ENCODE measurements at places on chromosomes 4 and X.

GRCh38 chr4:40152637-40153036 is 44.2 kb upstream of the RHOH start:
- DNase-seq = no peak

GRCh38 chr4:102774254-102774653 is 13.5 kb upstream of the MANBA start:
- no peak for DNase-seq

GRCh38 chr4:102610007-102610406 is 108.8 kb downstream of the NFKB1 start:
- DNase-seq = no peak

- DNase-seq = no peak
Observed at GRCh38 chrX:97984641-97985040, 1100.9 kb downstream of the RPA4 start.

- DNase-seq = no peak
Observed at GRCh38 chr4:56321251-56321650, 66.0 kb downstream of the AASDH start.

DNA sequence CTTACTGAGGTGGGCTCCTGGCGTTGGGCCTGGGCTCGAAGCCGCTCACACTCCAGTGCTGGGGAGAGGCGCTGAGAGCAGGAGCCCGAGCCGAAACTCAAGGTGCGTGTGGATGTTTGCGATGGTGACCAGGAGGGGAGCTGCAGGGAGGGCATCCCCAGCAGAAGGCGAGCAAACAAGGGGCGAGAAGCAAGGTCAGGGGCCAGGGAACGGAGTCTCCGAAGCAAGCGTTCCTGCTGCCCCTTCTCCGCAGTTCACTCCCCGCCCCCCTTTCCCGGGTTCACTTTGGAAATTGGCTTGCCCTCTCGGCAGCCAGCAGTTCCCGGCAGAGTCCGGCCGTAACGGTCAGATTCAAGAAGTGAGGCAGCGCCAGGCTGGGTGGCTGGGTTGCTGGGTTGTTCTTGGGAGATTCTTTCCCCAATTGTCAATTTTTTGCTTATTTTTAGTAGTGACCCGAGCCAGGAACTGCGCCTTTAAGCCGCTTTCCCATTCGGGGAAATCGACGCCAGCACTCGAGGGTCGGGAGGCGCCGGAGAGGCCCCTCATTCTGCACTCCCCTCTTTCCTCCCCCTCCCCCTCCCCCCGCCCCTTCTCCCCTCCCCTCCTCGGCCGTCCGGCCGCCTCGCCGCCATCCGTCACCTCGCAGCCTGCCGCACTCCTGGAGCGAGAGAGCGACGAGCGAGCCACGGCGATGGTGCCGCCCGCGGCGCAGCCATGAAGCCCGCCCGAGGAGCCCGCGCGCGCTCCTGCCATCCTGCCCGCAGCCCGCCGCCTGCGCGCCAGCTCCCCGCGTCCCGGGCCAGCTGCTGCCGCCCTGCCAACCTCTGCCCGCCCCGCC is at the start of gene FRMPD3:
Gene FRMPD3 (plus strand): TSS at position 655 of the 838 bp plus-strand sequence. CDS start 76,937 bp downstream, outside the sequence.
- no peak for DNase-seq

DNA sequence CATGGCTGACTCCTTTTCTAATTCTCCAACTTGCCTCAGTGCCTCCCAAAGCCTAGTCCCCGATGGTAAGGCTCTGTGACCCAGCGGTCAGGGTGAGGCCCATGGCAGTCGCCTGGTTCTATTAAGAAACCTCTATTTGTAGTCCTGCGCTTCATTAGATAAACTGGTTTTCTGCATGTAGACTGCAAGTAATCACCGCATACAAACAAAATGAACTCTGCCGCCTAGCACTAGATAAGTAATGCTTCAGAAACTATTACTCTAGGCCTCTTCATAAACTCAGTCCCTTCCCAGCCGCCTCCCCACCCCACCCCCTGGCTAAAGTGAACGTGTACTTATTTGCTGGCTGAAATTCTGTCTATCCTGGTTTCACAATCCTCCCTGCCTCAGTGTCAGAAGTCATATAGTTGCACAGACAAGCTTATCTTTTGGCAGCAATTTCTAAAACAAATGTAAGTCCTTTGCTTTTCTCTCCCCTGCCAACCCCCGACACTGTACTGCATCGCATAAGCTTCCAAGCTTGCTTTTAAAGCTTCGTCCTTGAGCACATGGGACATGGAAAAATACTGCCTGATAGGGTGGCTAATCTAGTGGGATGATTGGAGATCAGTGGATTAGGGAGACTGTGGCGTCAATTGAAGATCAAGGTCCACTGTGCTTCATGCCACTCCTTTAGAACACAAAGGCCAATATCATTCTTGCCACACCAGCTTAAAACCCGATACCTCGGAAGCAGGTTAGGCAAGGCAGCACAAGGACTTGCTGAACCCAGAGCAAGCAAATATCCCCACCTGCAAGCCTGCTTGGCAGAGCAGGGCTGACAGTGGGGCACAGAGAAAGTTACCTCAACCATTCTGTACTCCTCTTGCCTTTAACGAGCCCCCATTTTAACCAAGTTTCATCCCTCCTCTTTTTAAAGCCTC is 125.8 kb downstream of the IRF2 start:
- DNase-seq = no peak

DNA sequence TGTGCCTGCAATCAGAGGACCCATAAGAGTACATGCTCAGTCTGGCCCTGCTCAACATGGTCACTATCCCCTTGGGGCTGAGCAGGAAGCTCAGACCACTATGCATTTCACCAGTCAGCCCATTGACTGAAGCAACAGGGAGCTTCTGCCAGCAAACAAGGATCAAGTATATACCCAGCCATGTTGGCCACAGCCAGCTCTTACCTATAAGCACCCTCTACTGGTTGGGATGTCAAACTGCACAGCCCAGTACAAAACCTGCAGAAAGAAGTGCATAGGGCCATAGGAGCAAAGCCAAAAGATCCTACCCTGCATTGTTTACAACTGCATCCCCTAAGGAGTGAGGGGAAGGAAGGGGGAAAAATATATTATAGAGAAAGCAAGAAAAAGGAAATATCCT is 214.4 kb upstream of the CPEB2 start:
- DNase-seq = peak; percentile 12

GRCh38 chr4:15976456-15977447 is 13.8 kb upstream of the FGFBP2 start:
- DNase-seq = no peak

GRCh38 chr4:40739347-40739746 is 10.4 kb upstream of the NSUN7 start:
- no peak for DNase-seq

DNA sequence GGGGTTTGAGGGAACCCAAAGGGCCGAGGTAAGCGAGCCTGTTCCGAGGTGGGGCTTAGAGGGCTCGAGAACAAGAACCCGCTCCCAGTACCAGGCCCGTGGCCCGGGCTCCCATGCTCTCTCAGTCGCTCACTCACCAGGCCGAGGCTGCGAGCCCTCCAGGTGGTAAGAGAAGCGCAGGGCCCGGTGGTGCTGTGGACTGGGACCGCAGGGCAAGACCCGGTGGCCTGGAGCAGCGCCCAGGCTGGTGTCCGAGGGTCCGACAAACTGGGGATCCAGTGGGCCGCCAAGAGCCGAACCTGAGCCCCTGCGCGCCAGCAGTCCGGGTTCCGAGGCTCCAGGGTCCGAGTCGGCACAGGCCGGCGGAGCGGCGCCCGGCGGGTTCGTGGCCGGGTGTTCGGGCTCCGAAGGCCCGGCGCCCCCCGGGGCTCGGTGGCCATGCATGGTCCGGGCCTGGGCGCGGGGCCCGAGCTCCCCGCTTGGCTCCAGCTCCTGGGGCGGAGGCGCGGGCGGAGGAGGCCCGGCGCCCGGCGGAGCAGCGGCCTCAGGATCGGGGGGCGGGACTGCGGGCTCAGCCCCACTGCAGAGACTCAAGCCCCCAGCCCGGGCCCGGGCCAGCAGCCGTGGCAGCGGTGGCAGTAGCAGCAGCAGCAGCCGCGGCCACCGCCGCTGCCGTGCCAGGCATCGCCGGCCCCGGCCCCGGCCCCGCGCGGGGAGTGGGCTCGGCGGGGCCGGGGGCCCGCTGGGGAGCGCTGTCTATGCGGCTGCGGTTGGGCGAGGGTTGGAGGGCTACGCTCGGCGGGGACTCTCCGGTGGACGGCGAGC is 833 bp downstream of the FGD1 start:
- no peak for DNase-seq

GRCh38 chrX:153948847-153949805 is 4.7 kb upstream of the RENBP start:
- no peak for DNase-seq

GRCh38 chr4:26281881-26282280 is 38.9 kb upstream of the RBPJ start:
- no peak for DNase-seq

DNA sequence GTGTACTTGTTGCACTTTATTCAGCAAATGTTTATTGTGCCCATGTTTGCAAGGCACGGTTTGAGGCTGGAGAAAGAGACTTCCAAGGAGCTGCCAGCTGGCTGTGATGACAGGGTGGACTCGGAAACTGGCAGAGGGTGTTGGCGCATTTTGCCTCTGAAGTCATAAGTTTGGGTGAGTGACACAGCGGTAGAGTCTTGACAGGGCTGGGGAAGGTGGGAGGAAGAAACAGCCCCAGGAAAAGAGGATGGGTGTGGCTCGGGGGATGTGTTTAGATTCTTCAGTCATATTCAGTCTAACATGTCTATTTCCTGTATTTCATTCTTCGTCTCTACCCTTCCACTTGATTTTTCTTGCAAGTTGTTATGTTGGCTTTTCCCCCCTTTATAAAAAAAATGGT is 77.0 kb upstream of the STOX2 start:
- no peak for DNase-seq

GRCh38 chr4:74942918-74943253 is 10.0 kb downstream of the PARM1 start:
- DNase-seq = no peak

DNA sequence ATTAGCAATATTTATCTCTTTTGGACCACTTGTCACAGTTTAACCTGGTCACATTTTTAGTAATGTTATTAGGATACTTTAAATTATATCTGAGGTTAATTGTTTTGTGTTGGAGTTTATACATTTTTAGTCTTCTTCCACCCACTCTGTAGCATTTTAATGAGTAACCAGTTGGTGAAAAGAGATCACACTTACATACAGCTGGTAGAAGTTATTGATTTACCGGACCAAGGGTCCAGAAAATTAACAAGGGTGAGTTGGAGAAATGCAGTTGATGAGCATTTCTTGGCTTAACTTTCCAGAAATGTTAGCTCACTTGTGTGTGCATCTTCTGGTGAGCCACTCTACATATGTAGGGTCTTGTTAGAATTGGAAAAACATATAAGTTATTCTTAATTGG is 219.6 kb downstream of the GRXCR1 start:
- no peak for DNase-seq

GRCh38 chrX:153517423-153517822 is at the start of gene ATP2B3:
Gene ATP2B3, plus strand, starts transcription at chrX:153517642. Its CDS starts 18,606 bp downstream, at chrX:153536248.
- no peak for DNase-seq

- DNase-seq = no peak
Observed at GRCh38 chrX:79515529-79515928, 148.4 kb upstream of the ITM2A start.

DNA sequence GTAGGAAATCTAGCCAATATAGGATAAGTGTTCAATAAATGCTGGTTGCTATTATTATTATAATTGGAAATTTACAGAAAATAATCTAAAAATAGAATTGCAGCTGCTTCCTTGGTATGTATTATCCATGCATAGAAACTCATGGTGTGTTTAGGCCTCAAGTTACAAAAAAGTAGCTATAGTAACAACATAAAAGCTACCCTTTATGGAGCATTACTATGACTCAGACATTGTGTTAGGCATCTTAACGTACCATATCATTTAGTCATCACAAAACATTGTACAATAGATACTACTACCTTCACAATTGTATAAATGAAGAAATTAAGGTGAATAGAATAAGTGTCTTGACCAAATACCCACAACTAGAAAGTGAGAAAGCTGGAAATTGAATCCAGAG is 126.9 kb upstream of the NRK start:
- DNase-seq = no peak

GRCh38 chrX:19874391-19875049 is 12.9 kb downstream of the SH3KBP1 start:
- no peak for DNase-seq

DNA sequence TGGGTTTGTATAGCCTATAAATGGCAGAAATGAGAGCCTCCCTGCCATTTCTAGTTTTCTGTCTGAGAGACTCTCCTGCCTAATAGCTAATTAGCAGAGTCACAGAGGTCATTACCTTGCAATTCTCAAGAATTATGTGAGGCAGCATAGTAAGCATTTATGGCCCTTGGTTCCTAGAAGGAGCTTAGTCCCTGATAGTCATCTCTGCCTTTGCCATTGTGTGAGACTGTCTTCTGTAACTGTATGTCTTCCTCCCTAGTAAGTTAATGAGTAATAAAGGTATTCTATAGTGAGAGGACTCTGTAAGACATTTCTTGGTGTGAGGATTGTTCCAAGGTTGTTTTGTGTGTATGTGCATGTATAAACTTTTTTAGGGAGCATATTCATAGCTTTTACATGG is 108.7 kb downstream of the AR start:
- no peak for DNase-seq

- DNase-seq = no peak
Observed at GRCh38 chr4:83114576-83114975, at the start of gene PLAC8. Gene PLAC8, minus strand, starts transcription at chr4:83114729. Its CDS starts 6,808 bp downstream, at chr4:83107921.

DNA sequence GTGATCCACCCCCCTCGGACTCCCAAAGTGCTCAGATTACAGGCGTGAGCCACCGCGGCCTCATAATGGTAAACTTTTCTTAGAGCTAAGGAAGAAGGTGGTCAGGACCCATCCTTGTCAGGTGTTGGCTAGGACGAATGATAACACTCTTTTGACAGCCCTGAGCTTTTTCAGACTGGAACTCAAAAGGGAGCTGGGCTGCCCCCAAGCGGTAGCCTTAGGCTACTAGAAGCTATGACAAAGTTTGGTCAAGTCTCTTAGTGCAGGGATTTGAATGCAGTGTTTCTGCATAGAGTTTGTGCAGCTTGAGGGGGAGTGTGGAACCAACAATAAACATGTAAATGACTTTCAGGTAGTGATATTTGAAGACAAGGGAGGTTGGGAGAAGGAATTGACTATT is 11.8 kb upstream of the HSD17B10 start:
- no peak for DNase-seq

All from CMK (cell line).